ENCODE measurements at places on chromosomes 2 and 18. TPM values are rescaled to one million over a fixed set of nuclear protein-coding genes. Genes with fewer than 3 reads are reported as not detected.
A peak's percentile ranks its signal among the peaks of the same experiment; 100 is the strongest.

CPS1 gene
- 33.2 TPM for total RNA-seq

ALS2 gene
- 32.7 TPM for total RNA-seq

NCKAP5 gene
- total RNA-seq: 7.7 TPM

GRHL1 gene
- total RNA-seq: 37.4 TPM

HES6 gene
- total RNA-seq: 24.4 TPM

GKN2 gene
- total RNA-seq: not detected

AGXT gene
- total RNA-seq: 0.51 TPM

FAM124B gene
- total RNA-seq: not detected

TWIST2 gene
- 0.95 TPM for total RNA-seq

KLHL30 gene
- 0.07 TPM for total RNA-seq

DNA sequence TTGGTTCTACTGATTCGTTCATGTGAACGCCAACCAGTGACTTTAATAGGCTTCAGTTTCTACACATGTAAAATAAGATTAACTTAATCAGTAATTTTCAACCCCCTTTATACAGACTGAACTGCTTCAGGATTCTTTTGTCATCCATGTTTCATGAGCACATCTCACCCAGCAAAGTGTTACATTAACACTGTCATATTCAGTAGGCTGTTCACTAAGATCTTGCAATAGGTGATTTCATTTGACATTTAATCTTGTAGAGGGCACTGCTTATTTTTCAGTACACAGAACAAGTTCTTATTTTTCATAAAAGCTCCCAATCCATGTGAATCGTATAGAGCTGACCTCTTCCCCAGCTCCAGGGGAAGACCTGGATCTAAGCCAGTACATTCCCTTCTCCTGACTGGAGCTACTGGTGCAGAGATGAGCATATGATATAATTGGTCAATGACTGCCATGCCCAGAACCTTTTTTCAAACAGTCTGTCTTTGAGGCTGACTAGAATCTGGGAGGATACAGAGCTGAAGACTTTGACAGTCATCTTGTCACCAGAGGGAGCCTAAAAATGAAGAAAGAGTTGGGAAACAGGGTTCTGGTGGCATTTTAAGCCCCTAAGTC, 72.2 kb upstream of the CHRNA1 start:
- H3K27me3 ChIP-seq: no peaks in the 10 kb centered on the region
- no peak overlapping the region for H3K4me3 ChIP-seq

- peaks cover 22% of the 10 kb centered on the region for H3K4me1 ChIP-seq
- H3K27me3 ChIP-seq: no peaks in the 10 kb centered on the region
- H3K36me3 ChIP-seq: peaks cover 7% of the 10 kb centered on the region
- no peak overlapping the region for H3K27ac ChIP-seq
These were observed 116.7 kb upstream of the MGAT5 start for GRCh38 chr2:134137182-134137611.

GRCh38 chr2:65431421-65432226, 775 bp downstream of the SPRED2 start:
- H3K36me3 ChIP-seq: no peaks in the 10 kb centered on the region
- peak overlapping the region; percentile 95 for H3K4me3 ChIP-seq
- peak; percentile 72 for DNase-seq
- peaks cover 17% of the 10 kb centered on the region for H3K4me1 ChIP-seq
- peak overlapping the region; percentile 94 for H3K27ac ChIP-seq
- H3K27me3 ChIP-seq: no peaks in the 10 kb centered on the region

GRCh38 chr2:113098041-113098440, 29.4 kb upstream of the IL1RN start:
- no peak overlapping the region for H3K27ac ChIP-seq
- H3K27me3 ChIP-seq: peaks cover 11% of the 10 kb centered on the region
- H3K4me1 ChIP-seq: no peaks in the 10 kb centered on the region
- no peaks in the 10 kb centered on the region for H3K36me3 ChIP-seq
- no peak for DNase-seq
- H3K4me3 ChIP-seq: no peak overlapping the region

DNA sequence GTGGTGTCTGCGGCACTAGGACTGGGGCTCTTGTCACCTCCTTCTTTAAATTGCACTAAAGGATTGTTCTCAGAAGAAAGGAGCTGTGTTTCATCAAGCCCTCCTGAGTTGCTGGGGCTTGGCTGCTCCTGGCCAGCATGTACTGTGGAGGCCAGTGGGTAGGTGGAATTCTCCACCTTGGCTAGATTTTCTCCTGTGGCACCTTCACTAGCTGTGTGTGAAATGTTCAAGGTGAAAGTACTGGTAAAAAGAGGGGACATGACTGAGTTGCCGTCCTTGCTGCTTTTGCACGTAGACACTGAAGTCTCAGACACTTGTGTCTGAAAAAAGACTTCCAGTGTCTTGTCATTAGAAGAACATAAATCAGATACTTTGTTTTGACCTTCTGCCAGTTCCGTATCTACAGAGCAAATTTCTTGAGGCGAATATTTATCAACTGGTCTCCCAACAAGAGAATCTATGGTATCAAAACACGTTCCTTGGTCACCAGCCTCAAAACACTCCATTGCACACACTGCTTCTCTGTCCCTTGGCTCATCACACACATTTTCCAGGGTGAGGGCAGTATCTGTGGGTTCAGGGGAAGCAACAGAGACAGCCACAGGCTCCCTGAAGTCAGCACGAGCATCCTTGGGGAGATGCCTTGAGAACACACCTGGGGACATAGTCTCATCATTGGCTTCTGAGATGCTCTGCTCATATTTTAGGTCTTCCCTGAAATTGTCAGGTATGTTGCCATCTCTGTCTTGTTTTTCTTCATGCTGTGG, 91.4 kb downstream of the ALPK2 start:
- H3K27ac ChIP-seq: no peak overlapping the region
- H3K27me3 ChIP-seq: peaks cover 19% of the 10 kb centered on the region
- H3K4me1 ChIP-seq: peaks cover 53% of the 10 kb centered on the region

DNA sequence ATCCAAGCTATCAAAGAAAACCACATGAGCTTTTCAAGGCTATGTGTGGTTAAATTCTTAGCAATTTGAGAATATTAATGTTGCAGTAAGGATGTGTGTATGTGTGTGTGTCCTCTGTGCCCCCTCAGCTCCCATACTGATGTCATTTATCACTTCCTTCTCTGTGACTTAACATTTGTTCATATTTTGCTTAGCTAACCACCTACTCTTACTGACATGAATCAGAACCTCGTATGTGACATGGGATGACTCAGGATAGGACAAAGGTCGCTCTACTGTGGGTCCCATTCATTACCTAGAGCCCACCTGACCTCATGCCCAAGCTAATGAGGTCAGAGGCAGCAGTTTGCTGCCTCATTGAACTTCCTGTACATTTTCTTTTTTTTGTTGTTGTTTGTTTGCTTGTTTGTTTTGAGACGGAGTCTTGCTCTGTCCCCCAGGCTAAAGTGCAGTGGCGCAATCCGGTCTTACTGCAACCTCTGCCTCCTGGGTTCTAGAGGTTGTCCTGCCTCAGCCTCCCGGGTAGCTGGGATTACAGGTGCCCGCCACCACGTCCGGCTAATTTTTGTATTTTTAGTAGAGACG, 36.3 kb downstream of the MOGAT1 start:
- no peak for DNase-seq
- no peaks in the 10 kb centered on the region for H3K36me3 ChIP-seq
- no peak overlapping the region for H3K4me3 ChIP-seq

DNA sequence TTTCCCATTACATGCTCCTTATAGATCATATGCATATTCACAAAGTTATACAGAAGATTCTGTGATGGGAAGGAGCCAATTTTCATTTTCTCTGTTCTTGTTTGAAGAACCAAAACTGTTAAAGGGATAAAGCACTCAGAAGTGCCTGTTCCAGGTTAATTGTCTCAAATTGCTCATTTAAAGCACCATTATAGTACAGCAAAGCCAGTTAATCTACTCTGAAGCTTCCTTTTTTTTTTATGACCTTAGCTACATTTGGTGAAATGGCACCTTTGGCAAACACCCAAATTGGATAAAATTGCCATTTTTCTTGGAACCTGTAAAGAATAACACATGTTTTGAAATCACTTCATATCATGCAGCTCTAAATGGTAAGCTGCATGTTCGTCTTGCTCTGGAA, 1092.3 kb downstream of the BCL11A start:
- H3K27me3 ChIP-seq: no peaks in the 10 kb centered on the region
- no peak overlapping the region for H3K27ac ChIP-seq
- no peaks in the 10 kb centered on the region for H3K36me3 ChIP-seq
- peaks cover 4% of the 10 kb centered on the region for H3K4me1 ChIP-seq

GRCh38 chr18:36419188-36419899, 121.8 kb downstream of the FHOD3 start:
- no peak for DNase-seq
- H3K36me3 ChIP-seq: no peaks in the 10 kb centered on the region
- no peak overlapping the region for H3K4me3 ChIP-seq
- H3K4me1 ChIP-seq: peaks cover 7% of the 10 kb centered on the region

DNA sequence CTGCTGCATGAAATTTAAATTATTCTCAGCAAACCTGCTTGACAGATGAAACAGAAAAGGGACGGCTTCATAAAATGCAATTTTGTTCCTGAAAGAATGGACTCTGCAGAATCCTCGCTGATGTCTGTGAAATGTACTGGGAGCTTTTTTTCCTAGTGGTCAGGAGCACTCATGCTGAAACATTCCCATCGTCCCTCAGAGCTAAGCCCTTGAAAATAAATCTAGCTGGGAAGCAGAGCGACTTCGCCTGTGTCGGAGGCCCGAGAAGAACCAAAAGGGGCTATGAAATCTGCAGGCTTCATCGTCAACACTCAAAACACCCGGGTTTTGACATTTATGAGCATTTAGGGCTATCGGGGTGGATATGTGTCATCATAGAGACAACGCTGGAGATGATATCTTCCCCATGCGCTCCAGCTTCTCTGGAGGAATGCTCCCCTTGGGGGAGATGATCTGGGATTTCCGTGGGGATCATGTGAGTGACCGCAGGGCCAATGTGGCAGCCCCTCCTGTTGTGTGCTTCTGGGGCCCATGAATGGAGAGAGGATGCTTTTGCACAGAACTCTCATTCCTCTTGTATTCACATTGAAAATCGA, 182.3 kb downstream of the KLHL29 start:
- peaks cover 7% of the 10 kb centered on the region for H3K36me3 ChIP-seq
- no peaks in the 10 kb centered on the region for H3K27me3 ChIP-seq
- no peak overlapping the region for H3K27ac ChIP-seq
- DNase-seq: no peak
- peaks cover 53% of the 10 kb centered on the region for H3K4me1 ChIP-seq
- no peak overlapping the region for H3K4me3 ChIP-seq

DNA sequence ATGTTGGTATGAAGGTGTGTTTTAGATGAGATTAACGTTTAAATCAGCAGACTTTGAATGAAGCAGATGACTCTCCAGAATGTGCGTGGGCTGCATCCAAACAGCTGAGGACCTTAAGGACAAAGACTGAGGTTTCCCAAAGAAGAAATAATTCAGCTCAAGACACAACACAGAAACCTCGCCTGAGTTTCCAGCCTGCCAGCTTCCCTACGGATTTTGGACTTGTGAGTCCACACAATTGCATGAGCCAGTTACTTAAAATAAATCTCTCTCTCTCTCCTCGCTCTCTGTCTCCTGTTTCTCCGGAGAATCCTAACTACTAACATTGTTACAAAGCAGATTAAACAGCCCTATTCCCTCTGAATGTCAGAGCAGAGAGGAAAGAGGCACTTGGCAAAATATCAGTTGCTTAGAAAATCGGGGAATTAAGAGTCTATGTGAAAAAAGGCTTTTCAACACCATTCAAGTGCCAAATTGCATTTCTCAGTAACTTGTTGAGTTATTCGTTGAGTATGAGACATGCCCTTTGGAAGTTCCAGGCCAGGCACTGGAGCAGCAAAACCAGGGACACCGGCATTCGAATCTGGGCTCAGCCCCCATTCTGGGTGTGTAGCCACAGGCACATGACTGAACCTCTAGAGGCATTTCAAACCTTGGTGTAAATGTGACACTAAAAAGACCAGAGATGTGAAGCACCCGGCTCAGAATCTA, 174.6 kb upstream of the PID1 start:
- H3K36me3 ChIP-seq: no peaks in the 10 kb centered on the region
- no peak overlapping the region for H3K4me3 ChIP-seq
- no peak for DNase-seq
- no peak overlapping the region for H3K27ac ChIP-seq
- peaks cover 7% of the 10 kb centered on the region for H3K4me1 ChIP-seq

GRCh38 chr18:58980991-58981390, 116.3 kb downstream of the ZNF532 start:
- H3K4me1 ChIP-seq: no peaks in the 10 kb centered on the region
- H3K4me3 ChIP-seq: no peak overlapping the region
- H3K27me3 ChIP-seq: no peaks in the 10 kb centered on the region
- H3K36me3 ChIP-seq: peaks cover 33% of the 10 kb centered on the region

GRCh38 chr2:231900972-231901371, 25.2 kb downstream of the NPPC start:
- peaks cover 13% of the 10 kb centered on the region for H3K27me3 ChIP-seq
- DNase-seq: no peak
- no peak overlapping the region for H3K27ac ChIP-seq
- H3K36me3 ChIP-seq: no peaks in the 10 kb centered on the region

DNA sequence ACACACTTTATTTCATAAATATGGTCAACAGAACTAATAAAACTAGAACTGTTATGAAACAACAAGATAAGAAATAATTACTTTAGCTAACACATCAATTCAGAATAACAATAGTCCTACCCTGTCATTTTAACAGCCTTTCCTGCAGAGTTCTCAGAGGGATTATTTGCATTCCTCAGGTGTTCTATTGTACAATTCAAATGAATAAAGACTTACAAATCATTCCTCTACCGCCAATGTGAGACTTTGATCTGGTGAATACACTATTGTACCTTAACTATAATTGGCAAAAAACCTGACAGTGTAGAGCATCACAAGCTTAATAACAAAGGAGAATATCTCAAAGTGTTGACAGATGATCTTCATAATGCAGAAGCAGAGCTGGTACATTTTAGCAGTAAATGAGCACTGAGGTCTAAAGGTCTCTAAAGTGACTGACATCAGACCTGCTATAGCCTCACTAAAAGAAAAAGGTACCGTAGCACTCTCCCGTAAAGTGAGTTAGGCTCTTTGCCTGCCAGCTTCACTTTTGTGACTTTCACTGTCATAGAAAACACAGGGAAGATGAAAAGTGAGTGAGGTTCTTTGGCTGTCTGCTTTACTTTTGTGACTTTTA, 118.8 kb upstream of the SP3 start:
- H3K4me1 ChIP-seq: peaks cover 14% of the 10 kb centered on the region
- no peak for DNase-seq
- no peak overlapping the region for H3K27ac ChIP-seq
- H3K36me3 ChIP-seq: peaks cover 7% of the 10 kb centered on the region
- no peak overlapping the region for H3K4me3 ChIP-seq

DNA sequence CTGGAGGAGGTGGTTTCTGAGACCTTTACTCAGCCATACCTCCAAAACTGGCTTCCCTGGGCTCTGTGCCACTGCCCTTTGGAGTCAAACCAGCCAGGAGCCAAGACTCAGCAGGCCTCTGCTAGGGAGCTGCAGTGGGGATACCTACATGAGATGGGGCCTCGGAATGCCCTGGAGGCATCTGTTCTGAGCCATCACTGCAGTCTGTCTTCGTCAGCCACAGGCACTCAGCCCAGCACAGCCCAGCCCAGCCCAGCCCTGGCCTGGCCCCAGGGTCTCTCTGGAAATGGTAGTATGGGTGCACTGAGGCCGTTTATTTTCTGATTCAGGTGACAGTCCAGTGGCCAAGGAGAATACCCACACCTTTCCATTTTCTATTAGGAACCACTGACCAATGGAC, 209.8 kb downstream of the CELF4 start:
- H3K27me3 ChIP-seq: peaks cover 5% of the 10 kb centered on the region
- DNase-seq: no peak
- H3K36me3 ChIP-seq: no peaks in the 10 kb centered on the region
- no peaks in the 10 kb centered on the region for H3K4me1 ChIP-seq

All from type B pancreatic cell (in vitro differentiated cells).